Thoracic aorta (tissue), 2 donors: ENCODE measurements at places on chromosomes 11 and 22.

DNA sequence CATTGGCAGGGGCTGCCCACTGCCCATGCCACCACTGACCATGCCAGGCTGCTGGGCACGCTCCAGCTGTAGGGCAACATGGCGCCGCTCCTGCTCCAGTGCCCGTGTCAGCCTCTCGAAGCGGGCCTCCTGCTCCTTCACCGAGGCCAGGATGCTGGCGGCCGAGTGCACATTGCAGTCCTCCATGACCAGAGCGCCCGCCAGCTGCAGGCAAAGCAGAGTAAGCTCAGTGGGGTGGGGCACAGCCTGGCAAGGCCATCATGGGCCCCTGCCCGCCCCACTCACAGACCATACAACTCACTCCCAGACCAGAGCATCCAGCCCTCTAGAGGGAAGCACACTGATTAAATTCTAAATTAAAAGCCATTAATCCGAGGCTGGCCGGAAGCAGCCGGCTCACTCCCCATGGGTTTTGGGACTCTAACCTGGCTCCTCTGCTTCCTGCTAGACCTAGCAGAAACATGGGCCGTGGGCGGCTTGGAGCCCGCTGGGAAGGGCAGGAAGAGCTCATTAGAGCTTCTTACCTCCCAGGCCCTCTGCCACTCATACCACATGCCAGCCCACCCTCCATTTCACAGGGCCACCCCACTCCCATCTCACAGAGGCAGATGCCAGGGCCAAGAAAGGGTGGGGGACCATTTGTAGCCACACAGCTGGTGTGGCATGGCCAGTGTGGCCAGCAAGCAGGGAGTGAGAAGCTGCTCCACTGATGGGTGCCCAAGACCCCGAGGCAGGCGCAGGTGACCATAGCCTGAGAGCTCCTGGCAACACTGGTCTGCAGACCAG lies 25.8 kb downstream of the ARVCF start:
- DNase-seq = no peak

- DNase-seq = no peak
Observed at GRCh38 chr11:117189191-117189940, 9.8 kb upstream of the TAGLN start.

- no peak for DNase-seq
Observed at GRCh38 chr11:33891714-33892327, at the start of gene LMO2. Gene LMO2 (minus strand): TSS chr11:33892076. CDS start chr11:33869716, 22,360 bp downstream.

DNA sequence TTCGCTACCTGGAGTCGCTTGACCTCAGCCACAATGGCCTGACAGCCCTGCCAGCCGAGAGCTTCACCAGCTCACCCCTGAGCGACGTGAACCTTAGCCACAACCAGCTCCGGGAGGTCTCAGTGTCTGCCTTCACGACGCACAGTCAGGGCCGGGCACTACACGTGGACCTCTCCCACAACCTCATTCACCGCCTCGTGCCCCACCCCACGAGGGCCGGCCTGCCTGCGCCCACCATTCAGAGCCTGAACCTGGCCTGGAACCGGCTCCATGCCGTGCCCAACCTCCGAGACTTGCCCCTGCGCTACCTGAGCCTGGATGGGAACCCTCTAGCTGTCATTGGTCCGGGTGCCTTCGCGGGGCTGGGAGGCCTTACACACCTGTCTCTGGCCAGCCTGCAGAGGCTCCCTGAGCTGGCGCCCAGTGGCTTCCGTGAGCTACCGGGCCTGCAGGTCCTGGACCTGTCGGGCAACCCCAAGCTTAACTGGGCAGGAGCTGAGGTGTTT lies 12.8 kb downstream of the TSKU start:
- no peak for DNase-seq

GRCh38 chr11:11395126-11395525 lies 42.1 kb upstream of the CSNK2A3 start:
- no peak for DNase-seq

GRCh38 chr22:37244114-37244921 lies at the start of gene RAC2:
Gene RAC2 (minus strand): TSS chr22:37244269. CDS start chr22:37244148, 121 bp downstream.
- DNase-seq = no peak

GRCh38 chr11:608791-609251 lies 6.9 kb downstream of the IRF7 start:
- no peak for DNase-seq

- DNase-seq = no peak
Observed at GRCh38 chr22:44348971-44349560, 36.3 kb upstream of the SHISAL1 start.

- no peak for DNase-seq
Observed at GRCh38 chr11:9609002-9609759, 35.7 kb downstream of the WEE1 start.

DNA sequence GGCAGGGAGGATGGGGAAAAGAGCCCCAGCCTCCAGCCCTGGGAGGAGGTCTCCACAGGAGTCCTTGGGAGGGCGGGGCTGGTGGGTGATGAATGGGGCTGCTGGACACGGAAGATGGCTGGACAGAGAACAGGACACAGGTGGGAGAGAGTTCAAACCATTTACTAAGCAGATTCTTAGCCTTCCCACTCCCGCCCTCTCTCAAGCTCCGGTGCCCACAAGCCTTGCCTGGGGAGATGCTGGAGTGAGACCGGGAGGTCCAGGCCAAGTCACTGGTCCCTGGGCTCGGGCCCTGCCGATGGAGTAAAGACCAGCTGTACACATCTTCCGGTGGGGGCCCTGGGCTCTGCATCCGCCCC lies 1.4 kb downstream of the CLDN5 start:
- no peak for DNase-seq

- DNase-seq = no peak
Observed at GRCh38 chr11:83455356-83455755, 169.2 kb upstream of the CCDC90B start.

- no peak for DNase-seq
Observed at GRCh38 chr11:122159173-122159721, 43.2 kb upstream of the BLID start.

DNA sequence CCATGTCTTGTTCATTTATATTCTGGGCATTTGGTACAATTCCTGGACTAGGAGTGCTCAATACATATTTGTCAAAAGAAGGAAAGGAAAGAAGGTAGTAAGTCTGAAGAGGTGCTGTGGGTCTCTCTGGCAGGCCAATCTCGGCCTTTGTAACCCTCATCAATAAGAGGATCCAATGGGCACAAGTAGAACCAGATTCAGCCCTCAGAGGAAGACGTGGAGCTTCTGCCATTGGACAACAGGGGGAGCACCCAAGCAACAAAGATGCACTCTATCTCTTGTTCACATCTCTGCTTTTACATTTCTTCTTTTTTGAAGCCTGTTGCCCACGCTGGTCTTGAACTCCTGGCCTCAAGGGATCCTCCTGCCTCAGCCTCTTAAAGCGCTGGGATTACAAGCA lies 2.2 kb upstream of the VPS11 start:
- DNase-seq = no peak

- DNase-seq = no peak
Observed at GRCh38 chr11:33329705-33330329, 72.6 kb downstream of the HIPK3 start.

GRCh38 chr22:49566693-49567092 lies 261.0 kb downstream of the BRD1 start:
- no peak for DNase-seq

DNA sequence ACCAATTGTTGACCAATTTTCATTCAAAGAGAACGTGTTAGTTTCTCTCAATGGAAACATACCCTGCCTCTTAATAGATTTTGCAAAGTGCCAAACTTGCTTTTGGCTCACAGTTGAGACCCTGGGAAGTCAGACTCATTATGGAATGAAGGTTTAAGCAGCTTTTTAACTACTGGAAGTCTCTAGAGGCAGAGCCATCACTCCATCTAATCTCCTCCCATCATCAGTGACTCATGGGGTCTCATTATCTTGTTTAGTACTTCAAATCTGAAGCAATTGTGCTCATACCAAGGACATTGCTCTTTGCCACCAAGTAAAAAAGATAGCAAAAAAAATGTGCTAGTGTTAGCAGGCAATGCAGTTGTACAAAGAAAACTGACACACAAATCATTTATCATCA lies 537.1 kb upstream of the LRRC4C start:
- no peak for DNase-seq

GRCh38 chr11:60972182-60973030 lies 926 bp downstream of the CD6 start:
- DNase-seq = no peak

GRCh38 chr22:40862537-40862936 lies 624 bp upstream of the DNAJB7 start:
- no peak for DNase-seq

DNA sequence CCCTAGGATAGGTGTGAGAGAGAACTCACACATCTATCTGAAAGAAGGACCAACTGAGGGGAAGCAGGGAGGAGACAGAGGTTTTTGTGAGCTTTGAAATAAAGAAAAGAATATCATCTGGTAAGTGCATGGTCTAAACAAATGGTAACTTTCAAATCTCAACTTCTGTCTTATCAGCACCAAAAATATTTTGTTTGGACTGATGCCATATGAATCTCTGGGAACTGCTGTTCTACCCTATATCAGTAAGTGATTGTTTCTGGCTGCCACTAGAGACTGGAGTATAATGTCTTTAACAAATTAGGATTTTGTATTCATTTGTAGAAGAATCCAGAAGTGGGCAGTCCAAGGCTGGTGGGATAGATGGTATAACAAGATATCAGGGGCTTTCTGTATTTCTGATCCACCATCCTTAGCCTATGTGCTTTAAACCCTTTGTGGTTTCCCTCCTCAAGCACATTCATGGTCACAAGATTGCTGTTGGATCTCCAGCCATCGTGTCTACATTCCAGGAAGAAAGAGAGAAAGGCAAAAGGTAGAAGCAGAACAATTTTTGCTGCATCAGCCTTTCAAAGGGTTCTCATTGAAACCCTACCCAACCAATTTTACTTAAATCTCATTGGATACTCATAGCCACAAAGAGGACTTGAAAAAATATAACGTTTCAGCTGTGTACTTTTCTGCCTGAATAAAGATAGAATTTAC lies 4.7 kb downstream of the HEPHL1 start:
- no peak for DNase-seq

GRCh38 chr11:133331031-133331430 lies 201.3 kb downstream of the OPCML start:
- DNase-seq = no peak

GRCh38 chr11:122322329-122322728 lies 206.3 kb upstream of the BLID start:
- no peak for DNase-seq

GRCh38 chr22:50341977-50342650 lies 1.0 kb upstream of the PPP6R2 start:
- peak; percentile 72 for DNase-seq

GRCh38 chr11:113444502-113445123 lies 30.6 kb downstream of the DRD2 start:
- no peak for DNase-seq

DNA sequence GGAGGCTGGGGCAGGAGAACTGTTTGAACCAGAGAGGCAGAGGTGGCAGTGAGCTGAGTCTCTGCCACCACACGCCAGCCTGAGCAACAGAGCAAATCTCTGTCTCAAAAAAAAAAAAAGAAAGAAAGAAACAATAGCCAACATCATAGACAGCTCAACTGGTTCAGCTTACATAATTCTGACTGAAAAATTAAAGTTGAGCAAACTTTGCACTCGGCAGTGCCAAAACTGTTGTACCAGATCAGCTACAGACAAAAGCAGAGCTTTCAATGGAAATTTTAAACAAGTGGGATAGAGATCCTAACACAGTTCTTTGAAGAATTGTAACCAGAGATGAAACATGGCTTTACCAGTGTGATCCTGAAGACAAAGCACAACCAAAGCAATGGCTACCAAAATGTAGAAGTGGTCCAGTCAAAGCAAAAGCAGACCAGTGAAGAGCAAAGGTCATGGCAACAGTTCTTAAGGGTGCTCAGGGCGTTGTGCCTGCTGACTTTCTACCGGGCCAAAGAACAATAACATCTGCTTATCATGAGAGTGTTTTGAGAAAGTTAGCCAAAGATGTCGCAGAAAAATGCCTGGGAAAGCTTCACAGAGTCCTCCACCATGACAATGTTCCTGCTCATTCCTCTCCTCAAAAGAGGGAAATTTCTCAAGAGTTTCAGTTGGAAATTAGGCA lies 59.3 kb downstream of the TTC28 start:
- no peak for DNase-seq
